ENCODE measurements at places on chromosomes 11 and 22.

DNA sequence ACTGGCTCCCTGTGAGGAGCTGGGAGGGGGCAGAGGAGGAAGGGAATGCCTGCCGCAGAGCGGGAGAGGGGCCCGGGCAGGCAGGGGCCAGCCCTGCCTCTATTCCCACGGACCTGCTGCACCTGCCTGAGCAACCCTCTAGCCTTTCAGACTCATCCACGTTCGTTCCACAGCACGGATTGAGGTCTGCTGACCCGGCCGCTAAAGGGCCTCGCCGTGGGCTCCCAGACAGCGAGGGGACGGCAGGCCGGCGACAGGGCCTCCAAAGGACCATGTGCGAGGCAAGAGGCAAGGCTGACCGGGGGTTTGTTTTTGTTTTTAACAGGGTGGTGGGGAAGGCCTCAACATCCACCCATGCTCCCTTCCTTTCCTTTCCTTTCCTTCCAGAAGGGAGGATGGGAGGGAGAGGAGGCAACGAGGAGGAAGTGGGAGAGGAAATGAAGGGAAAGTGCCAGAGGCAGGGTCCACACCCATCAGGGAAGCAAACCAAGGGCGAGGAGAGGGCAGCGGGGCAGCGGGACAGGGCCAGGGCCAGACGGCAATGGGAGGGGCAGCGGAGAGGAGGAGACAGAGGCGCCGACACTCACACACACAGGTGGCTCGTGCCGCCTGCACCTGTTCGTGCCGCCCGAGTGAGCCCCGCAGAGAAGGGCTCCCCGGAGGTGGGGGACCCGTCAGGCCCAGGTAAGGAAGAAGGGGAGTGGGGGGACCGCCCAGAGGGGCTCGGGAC is 7.5 kb downstream of the LRFN4 start:
- no peak for DNase-seq

- DNase-seq: no peak
Measured at GRCh38 chr11:66118847-66119246, 48.8 kb downstream of the PACS1 start.

DNA sequence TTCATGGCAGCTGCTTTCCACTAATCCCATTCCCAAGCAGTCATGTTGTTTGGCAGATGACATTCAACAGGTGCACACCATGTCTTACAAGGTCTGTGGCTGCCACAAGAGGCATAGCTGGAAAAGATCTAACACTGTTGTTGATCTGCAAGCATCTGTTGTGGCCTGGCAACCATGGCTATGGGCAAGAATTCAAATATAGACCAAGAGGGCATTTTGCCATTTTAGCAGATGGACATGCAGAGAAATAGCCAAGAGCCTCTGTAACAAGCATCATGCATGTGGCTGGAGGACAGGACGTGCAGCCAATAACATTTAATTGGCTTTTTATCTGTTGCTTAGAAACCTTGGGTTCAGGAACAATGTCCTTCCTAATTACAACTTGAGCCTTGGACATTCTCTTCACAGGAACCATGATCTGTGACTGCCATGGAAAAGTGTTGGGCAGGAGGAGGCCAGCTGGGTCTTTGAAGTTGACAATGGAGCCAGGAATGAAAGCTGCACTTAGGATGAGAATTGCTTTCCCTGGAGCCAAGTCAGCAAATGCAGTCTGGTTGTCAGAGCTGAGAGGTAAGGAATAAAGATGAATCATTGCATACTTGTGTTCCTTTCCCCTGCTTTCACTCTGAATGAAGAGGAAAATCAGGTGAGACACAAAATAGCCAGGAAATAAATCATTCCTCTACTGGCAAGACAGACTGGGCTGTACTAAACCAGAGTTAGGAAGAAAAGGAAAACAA is 113.6 kb upstream of the ANO5 start:
- no peak for DNase-seq

- no peak for DNase-seq
Measured at GRCh38 chr22:39150848-39151215, 1.6 kb downstream of the CBX7 start.

DNA sequence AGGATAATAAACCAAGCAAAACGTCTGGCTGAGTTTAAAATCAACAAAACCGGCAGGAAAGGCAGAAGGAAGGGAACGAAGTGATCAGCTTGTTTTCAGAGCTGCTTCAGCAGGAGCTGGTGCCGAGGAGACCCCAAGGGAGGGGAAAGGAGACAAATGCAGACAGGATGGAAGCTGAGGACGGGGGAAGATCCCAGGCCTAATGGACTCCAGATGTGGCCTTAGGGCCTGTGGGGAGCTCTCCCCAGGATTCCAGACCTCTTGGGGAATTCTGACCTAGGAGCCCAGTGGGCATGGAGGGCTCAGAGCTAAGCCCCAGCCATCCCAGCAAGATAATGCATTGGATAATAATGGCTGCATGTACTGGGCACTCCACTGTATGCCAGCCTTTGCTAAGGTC is 211.4 kb upstream of the NARS2 start:
- DNase-seq: no peak

- DNase-seq: no peak
Measured at GRCh38 chr11:1486054-1486825, at the start of gene MOB2. Gene MOB2, minus strand, starts transcription at chr11:1486779. Its CDS starts 223 bp downstream, at chr11:1486556.

GRCh38 chr11:62559204-62559603 is 12.6 kb upstream of the AHNAK start:
- no peak for DNase-seq

Data from renal pelvis (tissue), 12 donors.